Pons (tissue), 1 donor: ENCODE measurements at places on chromosomes 4 and X.

DNA sequence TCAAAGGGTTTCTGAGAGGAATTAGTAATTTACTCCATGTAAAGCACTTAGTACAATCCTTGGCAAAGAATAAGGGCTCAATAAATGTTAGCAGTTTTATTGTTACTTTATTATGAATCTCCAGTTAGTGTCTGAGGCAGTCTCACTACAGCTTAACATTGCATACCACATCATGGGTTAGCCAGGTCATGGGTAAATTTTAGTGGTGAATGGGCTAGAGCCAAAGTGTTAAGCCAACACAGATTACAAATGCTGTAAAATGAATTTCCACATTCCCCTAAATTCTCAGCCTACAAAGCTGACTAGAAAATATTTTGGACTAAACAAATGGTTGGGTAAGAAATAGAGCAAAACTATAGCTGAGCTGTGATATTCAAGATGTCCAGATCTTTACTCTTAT is 72.4 kb downstream of the NRK start:
- DNase-seq, result no peak

- no peak for DNase-seq
Measured at GRCh38 chr4:51855270-51855669, 12.3 kb downstream of the DCUN1D4 start.

- peak; percentile 45 for DNase-seq
Measured at GRCh38 chr4:169159624-169160171, 111.1 kb downstream of the SH3RF1 start.

GRCh38 chr4:188934320-188934962 is 795.2 kb downstream of the TRIML1 start:
- no peak for DNase-seq
